ENCODE measurements at places on chromosomes 16 and 17.

GRCh38 chr16:74107795-74108610 lies 188.6 kb upstream of the PSMD7 start:
- DNase-seq: no peak

DNA sequence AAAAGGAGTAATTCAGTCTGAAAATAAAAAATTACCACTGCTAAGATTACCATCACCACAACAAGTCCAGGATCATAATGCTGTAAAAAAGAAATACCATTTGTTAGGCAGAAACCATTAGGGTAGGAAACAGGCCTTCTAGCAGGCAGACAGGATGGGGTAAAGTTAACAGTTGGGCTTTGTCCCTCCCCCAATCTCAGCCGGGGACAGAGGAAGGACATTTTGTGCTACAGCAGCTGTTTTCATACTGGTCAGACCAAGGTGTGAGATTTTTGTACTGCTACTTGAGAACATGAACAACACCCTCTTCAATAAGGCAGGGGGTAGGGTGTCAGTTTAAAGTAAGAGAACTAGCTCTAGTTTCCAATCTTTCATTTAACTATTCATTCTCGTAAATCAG lies 49.2 kb upstream of the ITGA2B start:
- DNase-seq: no peak

- no peak for DNase-seq
Observed at GRCh38 chr16:52066962-52067361, 480.0 kb downstream of the TOX3 start.

- no peak for DNase-seq
Observed at GRCh38 chr16:58345574-58346354, 46.5 kb upstream of the GINS3 start.

DNA sequence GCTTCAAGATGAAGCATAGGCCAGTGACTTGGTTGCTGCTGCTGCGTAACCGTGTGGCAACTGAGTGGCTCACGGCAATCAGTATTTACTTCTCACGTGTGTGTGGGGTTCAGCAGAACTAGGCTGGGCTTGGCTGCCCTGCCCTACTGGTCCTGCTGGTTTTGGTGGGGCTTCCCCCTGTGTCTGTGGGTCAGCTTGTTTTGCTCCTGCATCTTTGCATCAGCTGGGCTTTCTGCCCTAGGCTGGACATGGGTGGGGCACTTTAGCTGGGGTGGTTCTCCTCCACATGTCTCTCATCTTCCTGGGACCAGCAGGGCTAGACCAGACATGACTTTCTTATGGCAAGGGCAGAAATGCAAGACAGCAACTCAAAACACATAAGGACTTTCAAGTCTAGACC lies 550.5 kb downstream of the MAF start:
- no peak for DNase-seq

GRCh38 chr17:61310590-61310989 lies 89.1 kb upstream of the TBX2 start:
- DNase-seq: no peak

- no peak for DNase-seq
Observed at GRCh38 chr16:19330841-19331397, 45.4 kb downstream of the CLEC19A start.

- DNase-seq: no peak
Observed at GRCh38 chr17:65389949-65390348, 171.5 kb downstream of the AXIN2 start.

DNA sequence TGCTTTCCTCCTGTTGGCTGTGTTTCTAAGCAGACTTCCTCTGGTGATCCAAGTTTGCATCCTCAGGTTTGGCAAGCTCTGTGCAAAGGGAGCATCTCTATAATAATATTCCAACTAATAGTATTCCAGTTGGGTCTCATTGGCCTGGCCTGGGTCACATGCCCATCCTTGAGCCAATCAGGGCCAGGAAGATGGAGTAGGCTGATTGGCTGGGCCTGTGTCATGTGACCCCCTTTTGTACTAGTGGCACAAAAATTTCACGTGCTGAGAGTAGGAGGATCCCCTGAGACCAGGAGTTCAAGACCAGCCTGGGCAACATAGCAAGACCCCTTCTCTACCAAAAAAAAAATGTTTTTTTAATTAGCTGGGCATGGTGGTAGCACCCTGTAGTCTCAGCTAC lies 35.2 kb upstream of the MLYCD start:
- DNase-seq: no peak

DNA sequence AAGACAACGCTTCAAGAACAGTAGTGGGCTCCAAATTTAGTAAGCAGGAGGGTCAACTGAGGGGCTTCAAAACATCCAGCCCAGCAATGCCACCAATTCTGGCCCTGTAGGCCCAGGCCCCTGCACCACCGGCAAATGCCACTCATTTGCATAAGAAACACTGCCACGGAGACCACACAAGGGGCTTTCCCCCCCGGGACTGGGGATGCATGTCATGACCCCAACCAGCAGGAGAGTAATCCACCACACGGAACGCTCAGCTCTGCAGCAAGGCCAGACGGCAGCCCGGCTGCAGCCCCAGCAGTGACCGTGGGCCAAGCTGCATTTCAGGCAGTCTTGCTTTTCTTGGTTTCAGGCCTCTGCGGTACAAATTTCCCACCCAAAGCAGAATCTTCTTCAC lies 14.1 kb downstream of the TMEM11 start:
- no peak for DNase-seq
